ENCODE measurements at places on chromosomes 5 and 9.

DNA sequence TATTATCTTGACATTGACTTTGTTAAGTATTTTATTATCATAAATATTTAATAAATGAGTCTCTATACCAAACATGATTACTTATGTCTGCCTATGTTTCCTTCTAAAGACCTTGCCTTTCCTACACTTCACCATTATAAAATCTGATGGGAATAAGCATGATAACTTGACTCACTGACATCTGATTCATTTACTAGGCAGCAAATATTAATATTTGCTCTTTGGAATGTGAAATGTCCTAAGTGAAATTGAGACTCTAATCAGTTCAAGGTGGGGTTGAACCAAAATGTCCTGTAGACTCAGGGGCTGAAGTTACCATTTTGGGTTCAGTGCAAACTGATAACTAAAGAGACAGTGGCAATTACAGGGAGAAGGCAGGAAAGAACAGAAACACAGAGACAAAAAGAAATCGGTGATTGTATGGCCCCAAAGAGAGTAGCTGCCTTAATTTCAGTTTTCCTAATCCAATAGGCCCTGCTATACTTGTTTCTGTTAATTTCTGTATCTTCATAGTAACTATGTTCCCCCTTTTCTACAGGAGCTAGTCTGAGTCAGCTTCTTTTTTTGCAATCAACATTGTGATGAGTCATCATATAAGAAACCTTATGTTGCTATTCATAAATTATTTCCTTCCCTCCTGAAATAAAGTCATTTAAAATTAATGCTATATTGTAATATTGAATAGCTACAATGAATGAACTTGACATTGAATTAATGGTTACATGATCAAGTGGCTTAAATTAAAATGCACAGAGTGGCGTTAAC lies 296.8 kb downstream of the PDE4D start:
- no peak for DNase-seq

DNA sequence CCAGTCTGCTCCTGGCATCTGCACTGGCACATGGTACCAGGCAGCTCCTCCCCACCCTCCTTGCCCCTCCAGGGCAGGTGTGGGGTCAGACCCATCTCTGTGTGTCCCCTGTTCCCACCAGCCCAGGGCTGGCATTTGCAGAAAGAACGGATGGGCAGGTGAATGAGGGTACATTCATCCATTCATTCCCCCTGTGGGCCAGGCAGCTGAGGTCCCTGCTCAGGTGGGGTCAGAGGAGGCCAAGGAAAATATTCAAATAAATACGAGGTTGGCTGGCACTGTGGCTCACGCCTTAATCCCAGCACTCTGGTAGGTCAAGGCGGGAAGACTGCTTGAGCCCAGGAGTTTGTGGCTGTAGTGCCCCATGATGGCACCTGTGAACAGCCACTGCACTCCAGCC lies 25.0 kb upstream of the PHYKPL start:
- no peak for DNase-seq

DNA sequence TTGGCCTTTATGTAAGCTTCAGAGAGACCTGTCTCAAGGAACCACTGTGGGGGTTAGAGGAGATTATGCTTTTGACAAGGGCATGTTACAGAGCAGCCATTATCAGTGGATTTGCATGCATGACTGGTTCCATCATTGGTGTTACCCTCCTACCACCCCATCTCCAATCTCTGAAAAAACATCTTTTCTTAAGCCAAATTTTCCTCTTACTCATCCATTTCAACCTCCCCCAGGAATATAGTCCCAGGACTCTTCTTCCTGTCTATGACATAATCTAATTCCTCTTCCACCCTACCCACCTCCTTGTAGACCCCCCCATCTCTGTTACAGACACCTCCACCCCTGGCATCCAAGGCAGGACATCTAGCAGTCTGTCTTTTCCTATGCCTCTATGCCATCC lies 33.1 kb upstream of the ADRB2 start:
- DNase-seq: no peak

DNA sequence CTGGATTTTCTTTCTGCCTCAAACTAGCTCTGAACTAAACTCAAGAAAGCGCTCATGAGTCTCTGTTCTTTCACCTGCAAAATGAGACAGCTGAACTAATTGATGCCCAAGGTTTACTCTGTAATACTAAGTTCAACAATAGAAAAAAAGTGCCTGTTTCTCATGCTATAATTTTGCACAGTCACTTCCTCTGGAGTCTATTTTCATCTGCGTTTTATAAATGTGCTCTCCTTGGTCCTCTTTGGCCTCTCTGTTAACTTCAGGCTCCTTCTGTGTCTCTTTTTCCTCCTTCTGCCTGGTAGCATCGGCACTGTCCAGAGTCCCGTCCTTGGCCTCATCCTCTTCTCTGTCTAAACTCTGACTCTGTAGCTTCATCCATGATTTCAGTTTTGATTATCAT lies 311.9 kb upstream of the TLE4 start:
- no peak for DNase-seq

- DNase-seq: no peak
These were observed 16.1 kb upstream of the MPDZ start for GRCh38 chr9:13295556-13295955.

GRCh38 chr9:5073701-5074100 lies 88.6 kb downstream of the JAK2 start:
- DNase-seq: no peak

DNA sequence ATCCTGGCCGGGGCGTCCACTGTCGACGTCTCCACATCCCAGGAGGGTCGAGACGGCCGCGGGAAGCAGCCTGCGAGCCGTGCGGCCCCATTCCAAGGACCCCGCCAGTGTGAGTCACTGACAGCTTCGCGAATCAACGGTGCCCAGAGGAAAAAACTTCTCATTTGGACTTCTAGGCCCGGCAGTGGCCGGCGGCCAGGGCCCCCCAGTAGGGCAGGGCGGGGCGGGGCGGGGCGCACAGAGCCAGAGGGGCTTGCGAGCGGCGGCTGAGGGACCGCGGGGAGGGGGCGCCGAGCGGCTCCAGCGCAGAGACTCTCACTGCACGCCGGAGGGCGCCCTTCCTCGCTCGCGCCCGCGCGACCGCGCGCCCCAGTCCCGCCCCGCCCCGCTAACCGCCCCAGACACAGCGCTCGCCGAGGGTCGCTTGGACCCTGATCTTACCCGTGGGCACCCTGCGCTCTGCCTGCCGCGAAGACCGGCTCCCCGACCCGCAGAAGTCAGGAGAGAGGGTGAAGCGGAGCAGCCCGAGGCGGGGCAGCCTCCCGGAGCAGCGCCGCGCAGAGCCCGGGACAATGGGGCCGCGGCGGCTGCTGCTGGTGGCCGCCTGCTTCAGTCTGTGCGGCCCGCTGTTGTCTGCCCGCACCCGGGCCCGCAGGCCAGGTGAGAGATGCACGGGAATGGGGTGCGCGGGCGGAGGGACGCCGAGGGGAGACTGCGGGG lies at the start of gene F2R:
F2R (plus strand) TSS at position 391 of the 720 bp plus-strand sequence; CDS start at position 573, 182 bp downstream.
- peak; percentile 57 for DNase-seq

GRCh38 chr9:126836216-126836615 lies 24.2 kb upstream of the ZBTB34 start:
- DNase-seq: no peak

- DNase-seq: no peak
These were observed 78.8 kb downstream of the SNX24 start for GRCh38 chr5:122924203-122924602.

DNA sequence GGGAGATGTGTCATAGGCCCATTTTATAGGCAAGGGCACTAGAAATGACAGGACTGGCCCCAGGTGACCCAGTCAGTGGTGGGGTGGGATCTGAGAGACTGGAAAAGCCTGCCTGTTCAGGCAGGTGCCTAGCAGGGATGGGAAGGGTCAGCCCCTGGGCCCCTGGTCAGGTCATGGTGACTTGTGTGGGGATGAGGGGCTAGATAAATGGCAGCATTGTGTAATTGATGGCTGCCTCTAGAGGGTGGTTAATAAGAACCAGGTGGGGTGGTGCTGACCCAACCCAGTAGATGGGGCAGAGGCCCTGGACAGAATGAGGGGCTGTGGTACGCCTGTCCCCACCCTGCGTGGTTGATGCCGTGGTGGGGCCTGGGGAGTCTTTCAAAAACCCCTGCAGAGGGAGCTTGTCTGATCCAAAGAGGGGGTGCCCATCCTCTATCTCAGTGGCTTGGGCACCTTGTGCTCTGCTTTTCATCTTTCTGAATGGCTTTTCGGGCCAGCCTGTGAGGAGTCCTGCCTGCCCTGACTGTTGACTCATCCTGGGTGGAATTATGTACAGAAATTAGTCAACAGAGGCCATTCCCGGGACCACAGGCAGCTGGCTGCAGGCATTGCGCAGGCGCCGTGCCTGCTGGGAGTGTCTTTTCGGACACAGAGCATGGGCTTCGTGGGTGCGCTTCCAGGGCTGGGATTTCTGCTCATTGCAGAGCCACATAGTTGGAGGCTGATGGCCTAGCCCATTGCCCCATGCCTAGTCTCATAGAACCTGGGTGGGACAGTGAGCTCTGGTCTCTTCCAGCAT lies 93.6 kb upstream of the PITX1 start:
- DNase-seq: no peak

- DNase-seq: no peak
These were observed 414.3 kb downstream of the ANXA1 start for GRCh38 chr9:73565833-73566465.

DNA sequence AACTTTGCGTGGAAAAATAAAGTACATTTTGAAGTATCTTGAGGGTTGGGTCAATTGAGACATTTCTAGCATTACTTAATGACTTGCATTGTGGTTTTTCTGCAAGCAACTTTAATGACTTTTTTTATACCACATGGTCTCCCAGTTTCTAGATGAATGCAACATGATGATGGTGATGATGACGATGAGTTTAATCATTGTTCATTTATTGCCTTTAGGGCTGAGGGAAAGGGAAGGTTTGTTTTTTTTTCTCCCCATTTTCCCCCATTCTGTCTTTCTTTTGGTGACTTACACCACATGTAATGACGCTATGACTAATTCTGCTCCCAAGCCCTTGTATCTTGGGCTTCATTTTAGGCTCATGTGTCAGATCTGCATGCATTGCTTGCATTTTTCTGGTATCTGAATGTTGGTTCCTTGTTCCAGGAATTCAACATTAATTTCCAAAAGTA lies 57.7 kb upstream of the NXNL2 start:
- no peak for DNase-seq

DNA sequence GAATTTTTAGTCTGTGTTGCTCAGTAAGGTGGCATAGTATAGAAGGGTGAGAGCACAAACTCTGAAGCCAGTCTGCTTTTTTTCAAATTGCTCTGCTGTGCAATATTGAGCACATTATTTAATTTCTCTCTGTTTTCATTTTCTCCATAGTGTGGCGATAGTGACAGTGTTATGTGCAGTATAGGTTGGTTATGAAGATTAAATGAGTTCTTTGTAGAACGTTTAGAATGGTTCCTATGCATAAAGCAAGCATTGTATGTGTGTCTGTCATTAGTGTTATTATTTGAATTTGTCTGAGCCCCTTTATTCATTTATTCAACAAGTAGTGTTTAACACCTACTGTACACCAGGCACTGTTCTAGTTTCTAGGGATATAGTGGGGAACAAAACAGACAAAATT lies 9.2 kb downstream of the PRR16 start:
- no peak for DNase-seq

GRCh38 chr5:37037840-37038239 lies 161.3 kb downstream of the NIPBL start:
- DNase-seq: no peak

DNA sequence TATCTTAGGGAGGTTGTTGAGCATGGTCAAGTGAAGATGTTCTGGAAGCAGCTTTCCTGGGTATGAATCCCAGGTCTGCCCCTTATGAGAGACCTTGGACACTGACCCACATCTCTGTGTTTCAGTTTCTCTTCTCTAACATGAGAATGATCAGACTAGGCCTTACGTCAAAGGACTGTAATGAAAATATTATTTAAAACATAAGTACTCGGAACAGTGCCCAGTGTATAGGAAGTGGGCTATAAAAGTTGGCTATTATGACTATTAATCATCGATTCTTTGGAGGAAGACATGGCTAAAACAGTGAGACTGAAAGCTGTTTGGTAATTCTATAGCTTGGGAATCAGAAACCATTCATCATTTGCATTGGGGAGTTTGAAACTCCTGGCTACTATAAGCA lies 65.3 kb upstream of the MYO10 start:
- no peak for DNase-seq

DNA sequence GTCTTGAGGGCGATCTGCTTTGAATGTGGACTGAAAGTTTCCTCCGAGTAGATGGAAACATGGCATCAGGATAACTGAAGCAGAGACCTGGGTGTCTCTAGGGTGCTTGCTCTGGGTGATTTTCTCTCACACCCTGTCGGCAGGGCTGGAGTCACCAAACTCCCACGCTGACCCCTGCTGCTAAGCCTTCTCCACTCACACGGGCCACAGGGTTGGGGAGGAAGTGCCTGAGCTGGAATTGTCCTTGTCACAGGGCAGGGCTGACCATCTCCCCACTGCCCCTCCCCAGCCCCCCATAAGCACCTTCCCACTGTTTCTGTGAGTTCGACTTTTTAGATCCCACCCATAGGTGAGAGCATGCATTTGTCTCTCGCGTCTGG lies 212.9 kb downstream of the FANCC start:
- DNase-seq: no peak

GRCh38 chr5:134545070-134545868 lies 19.8 kb downstream of the JADE2 start:
- DNase-seq: no peak

DNA sequence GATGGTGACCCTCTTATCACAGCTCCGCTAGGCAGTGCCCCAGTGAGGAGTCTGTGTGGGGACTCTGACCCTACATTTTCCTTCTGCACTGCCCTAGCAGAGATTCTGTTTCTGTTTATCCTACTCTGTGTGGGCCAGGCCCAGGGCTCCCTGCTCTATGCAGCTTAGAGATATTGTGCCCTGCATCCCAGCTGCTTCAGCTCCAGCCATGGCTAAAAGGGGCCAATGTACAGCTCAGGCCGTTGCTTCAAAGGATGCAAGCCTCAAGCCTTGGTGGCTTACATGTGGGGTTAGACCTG lies 2030.7 kb upstream of the CDH9 start:
- DNase-seq: no peak

GRCh38 chr5:176636426-176636825 lies 6.0 kb downstream of the EIF4E1B start:
- DNase-seq: no peak

GRCh38 chr5:120873083-120873482 lies 409.0 kb downstream of the PRR16 start:
- no peak for DNase-seq

GRCh38 chr9:115121181-115121580 lies 3.2 kb upstream of the TNC start:
- DNase-seq: no peak

- DNase-seq: no peak
These were observed 463.7 kb upstream of the TLE4 start for GRCh38 chr9:79107911-79108676.

GRCh38 chr9:100579665-100580064 lies 1.8 kb downstream of the CAVIN4 start:
- DNase-seq: no peak

DNA sequence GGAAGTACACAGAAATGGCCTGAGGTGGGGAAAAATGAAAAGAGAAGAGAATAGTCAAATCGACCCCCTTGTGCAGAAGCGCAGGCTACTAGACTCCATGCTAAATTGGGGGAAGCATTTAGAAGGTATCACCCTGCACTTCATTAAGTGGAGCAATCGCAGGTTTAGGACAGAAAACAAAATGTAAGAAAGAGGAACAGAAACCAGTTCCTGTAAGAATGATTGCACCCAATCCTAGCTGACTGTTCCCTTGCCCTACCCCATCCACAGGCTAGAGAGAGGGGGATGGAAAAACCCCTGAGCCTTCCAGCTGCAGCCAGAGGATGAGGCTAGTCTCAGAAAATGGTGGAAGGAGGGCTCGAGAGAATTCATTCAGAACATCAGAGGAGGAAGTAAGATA lies 23.9 kb upstream of the PPP1R2B start:
- DNase-seq: no peak
